ENCODE measurements at places on chromosomes 11 and 22.
A peak's percentile ranks its signal among the peaks of the same experiment; 100 is the strongest.

DNA sequence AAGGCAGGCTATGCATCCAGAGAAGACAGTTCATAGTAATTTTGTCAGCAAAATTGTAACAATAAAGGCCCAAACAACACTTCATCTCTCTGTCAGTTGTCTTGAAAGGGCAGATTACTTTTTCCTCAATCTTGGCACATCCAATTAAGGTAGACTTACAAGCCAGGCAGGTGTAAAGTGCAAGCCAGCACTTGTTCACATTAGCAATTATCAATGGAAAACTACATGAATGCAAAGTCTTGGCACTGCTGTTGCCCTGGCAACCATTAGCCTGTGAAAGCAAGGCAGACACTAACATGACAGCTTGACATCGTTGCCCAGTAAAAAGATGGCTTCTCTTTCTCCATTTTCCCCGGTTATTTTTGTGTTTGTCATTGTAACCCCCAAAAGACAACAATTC lies 677.2 kb upstream of the TENM4 start:
- no peak for DNase-seq

DNA sequence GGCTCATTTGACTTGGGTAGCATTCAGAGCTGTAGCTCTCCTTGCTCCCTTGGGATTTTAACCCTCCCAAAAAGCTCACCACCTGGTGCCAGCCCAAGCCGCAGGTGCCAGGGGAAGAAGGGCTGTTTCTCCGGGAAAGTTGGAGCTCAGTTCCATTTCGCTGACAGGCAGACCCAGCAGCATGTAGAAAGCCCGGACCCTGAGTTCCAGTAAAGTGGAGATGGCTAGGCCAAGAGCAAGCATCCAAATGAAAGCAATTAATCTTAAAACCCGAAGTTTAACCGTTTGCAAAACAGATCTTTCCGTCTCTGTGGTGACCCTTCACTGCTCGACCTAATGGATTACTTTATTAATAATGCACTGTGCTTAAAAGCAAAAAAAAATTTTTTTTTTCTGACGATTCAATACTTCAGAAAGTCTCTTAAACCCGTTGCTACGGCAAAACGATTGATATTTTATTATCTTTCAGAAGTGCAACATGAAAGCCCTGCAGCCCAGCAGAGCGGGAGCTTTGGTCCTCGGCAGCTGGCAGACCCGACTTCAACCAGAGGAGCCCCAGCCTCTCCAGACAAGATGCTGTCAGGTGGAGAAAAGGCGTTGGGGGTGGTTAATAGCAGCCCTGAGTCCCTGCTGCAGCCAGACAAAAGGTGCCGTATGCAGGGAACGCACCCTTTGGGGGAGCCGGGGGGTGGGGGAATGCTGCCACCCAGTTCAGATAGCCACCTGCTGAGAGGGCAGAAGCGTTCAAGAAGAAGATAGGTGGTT lies 3.3 kb downstream of the LMO1 start:
- no peak for DNase-seq

DNA sequence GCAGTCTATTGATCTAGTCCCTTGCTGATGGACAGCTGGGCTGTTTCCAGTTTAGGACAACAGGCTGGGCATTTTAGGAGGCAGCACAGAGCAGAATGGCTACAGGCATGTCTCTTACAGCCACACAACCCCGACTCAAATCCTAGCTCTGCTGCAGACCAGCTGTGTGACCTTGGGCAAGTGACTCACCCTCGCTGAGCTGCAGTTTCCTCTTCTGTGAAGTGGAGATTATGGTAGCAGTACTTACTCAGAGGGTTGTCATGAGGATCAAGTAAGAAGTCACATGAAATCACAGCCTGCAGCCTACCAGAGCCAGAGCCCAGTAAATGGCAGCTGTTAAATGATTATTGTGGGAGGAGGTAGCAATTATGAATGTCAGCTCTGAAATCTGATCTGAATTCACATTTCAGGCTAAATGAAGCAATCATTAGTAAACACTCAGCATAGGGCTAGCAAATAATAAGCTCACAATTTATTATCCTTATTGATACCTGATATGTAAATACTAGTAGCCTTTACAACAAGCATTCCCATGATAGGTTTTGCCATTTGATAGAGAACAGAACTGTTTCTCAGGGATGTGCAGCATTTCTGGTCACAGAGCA lies 58.9 kb downstream of the MYEOV start:
- DNase-seq = peak; percentile 41

DNA sequence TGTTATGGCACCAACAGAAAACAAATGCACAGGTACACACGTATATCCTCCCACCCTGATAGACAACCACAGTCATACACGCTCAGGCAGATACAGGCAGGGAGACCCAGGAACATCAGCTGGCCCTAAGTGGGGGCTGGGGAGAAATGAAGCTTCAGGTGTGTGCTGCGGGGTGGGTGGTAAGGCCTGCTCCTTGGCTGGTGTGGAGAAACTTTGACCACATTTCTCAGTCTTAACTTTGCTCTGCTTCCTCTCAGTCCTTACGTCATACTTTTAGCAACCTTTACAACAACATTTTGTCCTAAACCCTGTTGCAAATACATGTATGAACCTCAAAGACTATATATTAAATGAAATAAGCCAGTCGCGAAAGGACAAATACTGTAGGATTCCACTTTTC lies 6.7 kb upstream of the ANAPC15 start:
- DNase-seq = no peak

GRCh38 chr22:49996119-49996517 lies 16.4 kb downstream of the IL17REL start:
- DNase-seq = no peak

DNA sequence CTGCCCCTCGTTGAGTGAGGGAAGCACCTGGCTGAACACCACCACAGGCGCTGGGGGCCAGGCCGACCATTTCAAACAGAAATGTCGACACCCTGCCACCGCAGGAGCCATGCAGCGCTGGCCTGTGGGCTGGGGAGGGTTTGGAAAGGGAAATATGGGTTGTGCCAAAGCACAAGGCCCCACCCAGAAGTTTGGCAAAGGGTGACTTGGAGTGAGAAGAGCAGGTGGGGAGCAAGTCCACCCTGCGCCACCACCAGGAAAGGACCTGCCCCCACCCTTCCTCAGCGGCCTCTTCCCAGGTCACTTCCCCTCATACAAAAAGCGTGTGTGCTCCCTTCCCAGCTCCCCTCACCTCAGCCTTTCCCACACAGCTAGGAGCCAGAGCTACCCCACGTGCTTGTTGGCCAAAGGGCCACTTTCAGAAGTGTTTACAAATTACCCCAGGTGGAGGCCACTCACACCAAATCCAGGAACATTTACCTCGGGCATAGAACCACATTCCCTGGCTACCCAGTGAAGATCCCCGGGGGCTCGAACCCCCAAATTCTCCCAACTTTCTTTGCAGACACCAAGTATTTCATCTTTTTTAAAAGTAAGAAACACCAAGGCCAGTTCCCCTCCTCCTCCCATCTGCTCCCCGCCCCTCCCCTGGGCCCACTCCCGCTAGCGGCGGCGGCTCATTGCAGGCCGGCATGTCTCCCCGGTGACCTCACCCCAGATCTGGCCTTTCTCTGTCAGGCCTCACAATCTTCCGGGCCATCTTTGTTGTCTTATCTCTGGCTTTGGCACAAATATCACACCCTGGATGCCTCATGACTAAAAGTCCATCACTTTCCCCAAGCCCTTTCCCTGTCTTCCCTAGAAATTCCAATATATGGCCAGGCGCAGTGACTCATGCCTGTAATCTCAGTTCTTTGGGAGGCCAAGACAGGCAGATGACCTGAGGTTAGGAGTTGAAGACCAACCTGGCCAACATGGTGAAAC lies 20.5 kb upstream of the SCGB1A1 start:
- DNase-seq = no peak

- DNase-seq = peak; percentile 20
These were observed 26.4 kb downstream of the APOL3 start for GRCh38 chr22:36134182-36134581.

DNA sequence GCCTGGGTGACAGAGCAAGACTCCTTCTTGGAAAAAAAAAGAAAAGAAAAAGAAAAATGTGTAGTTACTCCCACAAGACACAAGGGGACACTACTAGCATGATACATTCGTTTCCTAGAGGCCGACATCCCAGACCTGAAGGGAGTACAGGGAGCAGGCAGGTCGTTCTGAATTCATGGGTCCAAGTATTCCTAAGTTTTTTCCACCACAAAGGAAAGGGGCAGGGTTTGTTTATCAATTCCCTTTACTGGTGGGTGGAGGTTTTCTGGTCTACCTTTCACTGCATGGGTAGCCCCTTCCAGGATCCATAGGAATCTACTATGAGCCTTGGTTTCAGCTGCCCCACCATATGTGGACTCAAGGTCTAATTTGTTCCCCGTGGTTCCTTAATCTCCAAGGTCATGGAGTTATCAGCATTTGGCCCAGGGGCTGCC lies 11.8 kb downstream of the TIGD3 start:
- peak; percentile 54 for DNase-seq

GRCh38 chr11:59754859-59755700 lies at the start of gene STX3:
STX3 (plus strand) TSS chr11:59755376; CDS start chr11:59755606, 230 bp downstream.
- DNase-seq = peak; percentile 47

- no peak for DNase-seq
These were observed 17.1 kb downstream of the HSD17B12 start for GRCh38 chr11:43697679-43698078.

DNA sequence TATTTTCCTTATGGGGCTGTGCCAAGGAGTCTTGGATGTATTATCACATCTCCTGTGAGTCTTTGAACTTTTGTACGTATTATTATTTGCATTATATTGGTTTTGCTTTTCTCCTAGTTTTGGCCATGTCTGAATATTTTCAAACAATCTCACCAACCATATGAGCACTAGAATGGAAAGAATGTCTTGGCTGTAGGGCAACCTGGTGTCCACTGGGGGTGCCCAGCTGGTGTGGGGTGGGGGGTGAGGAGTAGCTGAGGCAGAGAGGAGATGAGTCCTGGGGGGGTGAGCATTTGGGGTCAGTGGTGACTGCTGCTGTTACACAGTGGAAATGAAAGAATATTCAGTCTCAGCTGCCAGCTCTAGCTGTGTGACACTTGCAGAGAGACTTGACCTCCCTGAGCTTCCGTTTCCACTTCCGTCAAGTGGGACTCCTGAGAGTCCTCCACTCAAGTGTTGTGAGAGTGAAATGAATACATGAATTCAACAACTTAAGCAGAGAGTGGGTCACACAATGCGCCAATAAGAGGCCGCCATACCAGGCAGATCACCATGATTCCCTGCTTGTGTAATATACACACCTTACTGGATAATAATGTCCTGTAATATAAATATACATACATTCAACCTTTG lies 12.7 kb upstream of the PVALB start:
- no peak for DNase-seq

GRCh38 chr11:113974741-113975470 lies at the start of gene HTR3A:
HTR3A (plus strand) TSS chr11:113975108; CDS start chr11:113975326, 218 bp downstream.
- no peak for DNase-seq
